ENCODE measurements at places on chromosomes 7 and 10.
A peak's percentile ranks its signal among the peaks of the same experiment; 100 is the strongest.

- DNase-seq, result no peak
These were observed 3.3 kb downstream of the IL2RA start for GRCh38 chr10:6058682-6059475.

GRCh38 chr7:149879271-149879743 lies 5.5 kb downstream of the ATP6V0E2 start:
- DNase-seq, result no peak

DNA sequence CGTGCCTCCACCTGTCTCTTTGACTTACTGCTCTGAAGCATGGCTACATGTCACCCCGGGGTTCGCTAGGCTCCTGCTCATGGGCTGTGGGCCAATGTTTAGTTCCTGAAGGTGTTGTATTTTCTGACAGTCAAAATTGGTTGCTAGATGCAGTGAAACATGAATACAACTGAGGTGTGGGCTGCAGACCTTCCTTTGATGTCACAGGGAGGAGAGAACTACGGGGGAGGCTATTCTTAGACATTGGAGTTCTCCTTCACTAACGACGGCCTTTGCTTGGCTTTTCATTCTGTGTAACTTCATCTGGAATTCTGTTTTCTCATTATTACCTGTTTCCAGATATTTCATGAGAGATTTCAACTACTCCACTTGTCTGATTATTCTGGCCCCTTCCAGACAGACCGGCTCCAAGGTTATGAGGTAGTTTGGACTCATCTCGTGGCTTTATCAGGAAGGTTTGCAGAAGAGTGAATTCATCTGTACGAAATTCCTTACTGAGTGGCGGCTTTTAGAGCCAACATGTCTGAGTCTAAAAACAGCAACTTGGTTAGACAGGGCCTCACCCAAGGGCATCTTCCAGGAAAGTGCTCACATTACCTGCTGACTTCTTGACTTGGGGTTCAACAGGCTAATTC lies 774.7 kb downstream of the SUGCT start:
- DNase-seq, result no peak

DNA sequence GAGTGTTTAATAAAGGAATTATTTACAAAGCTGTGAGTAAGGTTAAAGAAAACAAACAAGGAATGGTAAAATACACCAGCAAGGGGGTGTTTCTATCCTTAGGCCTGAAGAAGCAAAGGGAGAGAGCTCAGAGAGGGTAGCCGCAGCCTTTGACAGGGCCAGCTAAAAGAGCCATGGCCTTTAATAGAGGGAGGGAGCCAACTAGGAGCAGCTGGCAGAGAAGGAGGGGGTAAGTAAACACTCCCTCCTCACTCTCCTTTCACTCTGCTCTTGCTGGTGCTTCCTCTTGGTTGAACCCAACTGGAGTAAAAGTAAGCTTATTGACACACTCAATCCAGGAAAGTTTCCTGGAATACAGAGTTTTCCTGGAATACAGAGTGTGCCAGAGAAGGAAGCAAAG lies 87.5 kb downstream of the CH25H start:
- DNase-seq, result no peak

DNA sequence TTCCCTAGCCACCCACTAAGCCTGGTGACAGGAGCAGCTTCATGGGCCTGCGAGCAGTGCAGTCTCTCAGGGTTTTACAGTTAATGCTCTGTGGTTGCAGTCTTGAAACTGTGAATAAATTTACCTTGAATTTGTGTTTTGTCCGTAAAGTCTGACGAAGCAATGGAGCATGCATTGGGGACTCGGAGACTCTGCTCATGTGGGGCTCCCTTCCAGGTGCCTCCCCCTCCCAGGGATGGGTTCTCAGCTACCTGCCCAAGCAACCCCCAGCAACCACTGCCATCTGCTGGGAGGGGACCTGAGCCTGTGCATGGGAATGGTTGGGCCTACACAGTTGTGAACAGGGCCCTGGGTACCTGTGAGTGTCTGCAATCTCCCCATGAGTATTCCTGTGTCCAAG lies 36.3 kb upstream of the IKZF1 start:
- no peak for DNase-seq

DNA sequence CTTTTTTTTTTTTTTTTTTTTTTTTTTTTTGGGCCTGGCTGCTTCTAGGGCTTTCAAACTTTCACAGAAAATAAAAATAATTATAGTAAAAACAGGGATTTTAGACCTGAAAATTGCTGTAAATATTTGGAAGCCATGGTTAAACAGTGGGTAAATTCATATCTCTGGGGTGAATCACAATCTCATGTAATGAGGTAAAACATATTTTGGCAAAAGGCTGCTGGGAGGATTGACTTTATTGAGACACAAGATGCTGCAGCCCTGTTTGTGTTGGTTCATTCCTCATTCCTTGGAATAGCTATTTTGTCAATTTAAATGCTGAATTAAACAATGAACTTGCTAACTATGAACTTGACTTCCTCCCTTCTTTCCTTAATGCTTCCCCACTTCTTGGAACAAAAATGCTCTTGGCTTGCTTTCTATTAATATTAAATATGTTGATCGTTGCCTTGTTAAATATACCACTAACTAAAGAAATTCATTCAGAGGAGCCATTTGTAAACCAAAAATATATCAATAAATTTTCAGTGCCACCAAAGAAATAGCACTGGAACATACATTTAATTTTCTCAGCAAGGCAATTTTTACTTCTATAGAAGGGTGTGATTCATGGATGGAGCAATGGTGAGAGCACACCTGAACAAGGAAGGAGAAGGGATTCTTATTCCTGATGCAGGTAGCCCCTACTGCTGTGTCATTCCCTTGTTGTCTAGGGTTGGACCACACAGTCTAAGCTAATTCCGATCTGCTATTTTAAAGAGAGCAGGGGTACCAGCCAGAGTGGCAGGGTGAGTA lies 24.6 kb downstream of the AGK start:
- no peak for DNase-seq

DNA sequence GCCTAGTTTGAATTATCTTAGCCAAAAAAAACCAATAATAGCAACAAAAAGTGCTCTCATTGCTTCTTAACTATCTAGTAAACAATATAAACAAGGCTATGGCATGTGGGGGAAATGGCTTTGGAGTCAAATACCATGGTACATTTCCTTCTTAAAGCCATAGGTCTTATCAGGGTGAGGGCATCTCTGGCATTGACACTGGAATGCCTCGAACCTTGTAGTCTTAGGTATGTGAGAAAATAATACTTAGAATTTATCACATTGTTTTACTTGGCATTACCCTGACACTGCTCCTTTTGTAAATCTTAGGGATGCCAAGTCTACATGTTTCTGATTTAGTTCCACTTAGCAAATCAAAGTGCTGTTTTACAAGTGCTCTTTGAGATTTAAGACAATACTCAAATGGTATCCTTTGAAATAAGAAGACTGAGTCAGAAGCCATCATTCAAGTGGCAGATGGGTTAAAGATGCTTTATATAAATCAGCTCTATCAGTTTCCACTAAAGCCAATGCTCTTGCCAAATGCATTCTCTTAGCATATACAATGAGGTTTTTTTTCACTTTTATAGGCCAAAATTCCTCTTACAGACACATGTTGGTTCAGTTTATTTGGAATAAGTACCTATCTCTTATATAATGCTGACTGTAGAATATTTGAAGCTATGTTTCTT lies 155.2 kb downstream of the HPSE2 start:
- no peak for DNase-seq

GRCh38 chr10:100968062-100968736 lies 1.1 kb upstream of the SEMA4G start:
- no peak for DNase-seq

GRCh38 chr10:60883187-60883586 lies 60.8 kb downstream of the RHOBTB1 start:
- DNase-seq, result no peak

GRCh38 chr10:77500754-77501151 lies 136.9 kb downstream of the KCNMA1 start:
- DNase-seq, result no peak

GRCh38 chr10:74968667-74969061 lies 142.3 kb downstream of the KAT6B start:
- DNase-seq, result peak; percentile 69

- DNase-seq, result no peak
These were observed 41.9 kb downstream of the TCF7L2 start for GRCh38 chr10:112991888-112992491.

- no peak for DNase-seq
These were observed 337.9 kb downstream of the FGFR2 start for GRCh38 chr10:121260377-121260776.

DNA sequence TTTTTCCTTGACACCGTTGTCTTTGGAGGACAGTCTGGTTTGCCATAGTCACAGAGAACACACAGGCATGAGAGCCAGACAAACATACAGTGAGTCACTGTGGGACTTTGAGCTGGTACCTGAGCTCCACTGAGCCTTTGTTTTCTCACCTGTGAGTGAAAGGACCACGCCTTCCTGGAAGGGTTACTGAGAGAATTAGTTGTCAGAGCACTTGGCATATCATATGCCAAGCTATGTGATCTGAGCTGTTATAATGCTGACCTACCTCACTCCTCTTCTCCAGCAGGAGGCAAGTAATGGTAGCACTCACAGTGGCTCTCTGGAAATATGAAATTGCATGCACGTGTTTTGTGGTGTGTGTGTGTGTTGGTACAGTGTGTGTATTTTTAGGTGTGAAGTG lies 59.7 kb downstream of the CXCL12 start:
- DNase-seq, result peak; percentile 9

- DNase-seq, result no peak
These were observed 34.2 kb upstream of the C10orf90 start for GRCh38 chr10:126704649-126705048.

- DNase-seq, result no peak
These were observed 211.1 kb upstream of the GALNT17 start for GRCh38 chr7:70920876-70921275.

GRCh38 chr7:157548691-157549303 lies 212.0 kb downstream of the DNAJB6 start:
- DNase-seq, result no peak

DNA sequence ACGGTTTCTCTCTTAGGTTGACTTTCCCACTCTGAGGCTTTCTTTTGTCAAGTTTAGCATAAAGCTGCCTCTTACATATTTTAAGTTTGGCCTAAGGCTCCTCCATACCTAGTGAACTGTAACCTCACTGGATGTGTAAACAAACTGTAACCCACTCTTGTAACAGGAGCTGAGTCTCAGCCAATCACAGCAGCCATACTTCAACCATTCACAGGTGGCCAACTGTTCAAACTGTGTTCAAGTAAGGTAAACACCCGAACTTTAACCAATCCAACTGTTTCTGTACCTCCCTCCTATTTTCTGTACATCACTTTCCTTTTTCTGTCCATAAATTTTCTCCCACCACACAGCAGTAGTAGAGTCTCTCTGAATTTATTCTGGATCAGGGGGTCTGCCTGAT lies 7.7 kb upstream of the NRBF2 start:
- DNase-seq, result no peak

DNA sequence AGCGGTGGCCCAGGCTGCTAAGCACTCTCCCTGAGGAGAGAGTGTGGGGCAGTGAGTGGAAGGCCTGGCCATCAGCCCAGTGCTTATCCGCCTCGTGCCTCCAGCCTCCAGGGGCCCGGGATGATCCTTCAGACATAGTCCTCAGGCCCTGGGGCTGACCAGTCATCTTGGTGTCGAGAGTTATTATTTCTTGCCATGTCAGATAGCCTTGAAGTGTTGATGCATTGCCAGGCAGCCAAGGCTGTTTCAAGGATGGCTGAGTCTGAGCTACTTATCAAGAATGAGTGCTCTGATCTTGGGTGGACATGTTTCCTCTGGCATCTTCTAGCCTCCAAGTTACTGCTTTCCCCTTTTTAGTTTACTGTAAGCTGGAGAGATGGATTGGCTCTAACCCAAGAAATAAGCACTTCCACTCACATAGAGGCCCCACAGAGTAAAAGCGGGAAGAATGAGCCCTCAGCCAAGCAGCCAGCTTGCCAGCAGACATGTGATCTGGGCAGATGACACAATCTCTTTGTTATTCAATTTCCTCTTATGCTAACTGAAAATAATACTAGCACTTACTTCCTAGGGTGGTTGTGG lies 136.5 kb upstream of the NAMPT start:
- no peak for DNase-seq

DNA sequence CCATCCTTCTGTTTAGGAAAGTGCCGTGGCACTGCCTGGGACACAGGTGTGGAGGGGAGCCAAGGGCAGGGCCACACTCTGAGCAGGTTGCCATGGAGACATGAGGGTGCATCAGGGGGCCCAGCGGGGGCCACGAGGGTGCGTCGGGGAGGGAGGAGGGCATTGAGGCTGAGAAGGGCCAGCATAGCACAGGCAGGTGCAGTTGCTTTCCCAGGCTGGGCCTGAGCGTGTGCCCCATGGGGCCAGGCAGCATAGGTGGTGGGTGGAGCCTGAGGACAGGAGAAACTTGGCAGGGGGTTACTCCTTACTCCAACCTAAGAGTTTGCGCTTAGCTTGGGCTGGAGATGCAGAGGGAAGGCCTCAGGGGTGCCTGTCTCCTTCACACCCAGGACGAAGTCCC lies 15.2 kb downstream of the YKT6 start:
- DNase-seq, result no peak

GRCh38 chr7:137020351-137020750 lies 151.9 kb downstream of the CHRM2 start:
- DNase-seq, result no peak

DNA sequence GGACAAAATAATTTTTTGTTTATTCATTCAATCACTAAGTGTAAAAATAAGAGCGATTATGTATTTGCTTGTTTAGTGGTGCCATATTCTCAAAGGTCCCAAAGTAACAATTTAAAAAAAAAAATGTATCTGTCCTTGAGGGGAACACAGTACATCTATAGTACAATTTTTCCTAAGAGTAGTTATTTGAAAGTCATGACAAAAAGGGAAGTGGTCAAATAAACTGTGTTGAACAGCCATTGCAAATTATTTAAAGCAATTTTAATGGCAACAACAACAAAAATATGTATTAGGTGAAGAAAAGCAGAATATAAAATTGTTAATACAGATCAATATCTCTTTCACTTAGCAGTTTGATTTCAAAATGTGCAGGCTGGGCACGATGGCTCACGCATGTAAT lies 943.5 kb downstream of the CNTNAP2 start:
- DNase-seq, result no peak

GRCh38 chr10:35745617-35746403 lies 103.7 kb upstream of the FZD8 start:
- no peak for DNase-seq

DNA sequence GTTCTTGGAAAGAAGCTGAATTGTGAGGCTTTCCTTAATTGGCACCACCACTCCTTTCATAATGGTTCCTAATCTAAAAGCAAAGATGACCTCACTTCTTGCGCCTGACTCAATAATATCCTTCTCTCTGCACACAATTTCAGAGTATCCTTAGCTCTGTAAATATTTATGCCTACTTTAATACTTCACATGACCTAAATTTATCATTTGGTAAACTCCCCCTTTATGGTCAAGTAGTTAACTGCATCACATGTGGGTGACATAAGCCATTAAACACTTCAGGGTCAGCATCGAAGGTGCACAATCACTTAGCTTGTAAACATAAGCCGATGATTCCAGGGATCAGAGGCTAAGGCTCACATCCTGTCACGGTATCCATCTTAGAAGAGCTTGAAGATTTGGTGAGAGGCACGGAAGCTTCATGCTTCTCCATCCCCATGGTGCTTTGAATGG lies 7.3 kb upstream of the RHOBTB1 start:
- peak; percentile 42 for DNase-seq

DNA sequence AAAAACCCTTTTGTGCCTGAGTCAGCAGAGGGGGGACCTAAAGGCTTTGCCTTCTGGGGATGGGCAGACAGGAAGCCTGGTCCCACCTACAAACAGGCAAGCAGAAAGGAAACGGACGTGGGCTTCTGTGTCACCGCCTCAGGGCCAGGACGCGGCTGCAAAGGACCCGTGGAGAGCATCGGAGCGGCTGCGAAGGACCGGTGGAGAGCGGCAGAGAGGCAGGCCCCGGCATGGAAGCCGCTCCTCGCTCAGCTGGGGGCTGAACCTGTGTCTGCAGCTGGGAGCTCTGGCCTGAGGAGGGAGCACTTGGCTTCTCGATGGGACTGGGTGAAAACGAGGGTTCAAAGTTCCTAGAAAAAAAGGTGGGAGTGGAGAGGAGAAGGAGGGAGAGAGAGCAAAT lies 125.4 kb upstream of the PPP2R2D start:
- no peak for DNase-seq
